B cell (primary cell): ENCODE measurements at places on chromosomes 6 and 20.

- peaks cover 66% of the 10 kb centered on the region for H3K4me1 ChIP-seq
- no peaks in the 10 kb centered on the region for H3K27me3 ChIP-seq
- H3K27ac ChIP-seq = peak overlapping the region; percentile 96
- H3K4me3 ChIP-seq = peak overlapping the region; percentile 58
- DNase-seq = peak; percentile 88
Measured at GRCh38 chr6:12051861-12052368, 39.8 kb downstream of the HIVEP1 start.

DNA sequence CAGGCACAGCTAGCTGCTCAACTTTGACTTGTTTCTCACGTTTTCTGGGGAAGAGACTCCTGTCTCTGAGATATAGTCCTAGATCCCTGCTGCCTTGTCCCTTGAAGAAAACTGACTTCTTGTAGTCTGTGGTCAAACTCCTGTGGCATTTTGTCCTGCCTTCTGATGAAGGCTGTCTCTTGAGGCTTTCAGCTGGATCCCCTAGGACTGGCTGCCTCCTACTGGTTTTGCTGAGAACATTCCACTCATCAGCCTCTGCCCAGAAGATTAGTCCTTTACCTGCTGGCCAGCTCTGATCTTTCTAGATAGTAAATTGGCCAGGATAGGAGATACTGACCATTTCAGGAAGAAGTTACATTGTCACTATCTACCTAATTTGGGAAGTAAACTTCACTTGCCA, 71.9 kb upstream of the CNR1 start:
- H3K36me3 ChIP-seq = no peaks in the 10 kb centered on the region
- H3K27ac ChIP-seq = no peak overlapping the region
- no peak overlapping the region for H3K4me3 ChIP-seq
- H3K4me1 ChIP-seq = peaks cover 4% of the 10 kb centered on the region

DNA sequence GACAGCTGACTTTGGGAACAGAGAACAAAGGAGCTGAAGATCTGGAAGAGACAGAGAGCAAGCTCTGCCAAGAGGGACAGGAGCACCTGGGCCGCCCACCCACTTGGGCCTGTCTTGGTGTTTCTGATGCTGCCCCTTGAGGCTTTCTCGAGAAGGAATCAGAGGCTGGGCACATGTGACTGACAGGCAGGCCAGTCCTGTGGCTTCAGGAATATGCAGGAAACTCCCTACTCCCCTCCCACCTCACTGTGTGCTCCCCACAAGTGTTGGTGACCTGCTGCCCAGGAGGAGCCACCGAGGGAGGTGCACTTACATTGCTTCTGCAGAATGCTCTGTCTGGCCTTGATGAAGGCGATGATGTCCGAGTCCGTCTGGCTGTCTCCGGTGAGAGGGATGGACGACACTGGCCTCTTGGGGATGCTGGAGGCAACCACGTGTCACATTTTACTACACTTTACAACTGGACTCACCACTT, 20.9 kb upstream of the KCNK16 start:
- DNase-seq = no peak
- peaks cover 56% of the 10 kb centered on the region for H3K4me1 ChIP-seq
- no peak overlapping the region for H3K4me3 ChIP-seq
- H3K27me3 ChIP-seq = no peaks in the 10 kb centered on the region
- peak overlapping the region; percentile 79 for H3K27ac ChIP-seq
- H3K36me3 ChIP-seq = no peaks in the 10 kb centered on the region

DNA sequence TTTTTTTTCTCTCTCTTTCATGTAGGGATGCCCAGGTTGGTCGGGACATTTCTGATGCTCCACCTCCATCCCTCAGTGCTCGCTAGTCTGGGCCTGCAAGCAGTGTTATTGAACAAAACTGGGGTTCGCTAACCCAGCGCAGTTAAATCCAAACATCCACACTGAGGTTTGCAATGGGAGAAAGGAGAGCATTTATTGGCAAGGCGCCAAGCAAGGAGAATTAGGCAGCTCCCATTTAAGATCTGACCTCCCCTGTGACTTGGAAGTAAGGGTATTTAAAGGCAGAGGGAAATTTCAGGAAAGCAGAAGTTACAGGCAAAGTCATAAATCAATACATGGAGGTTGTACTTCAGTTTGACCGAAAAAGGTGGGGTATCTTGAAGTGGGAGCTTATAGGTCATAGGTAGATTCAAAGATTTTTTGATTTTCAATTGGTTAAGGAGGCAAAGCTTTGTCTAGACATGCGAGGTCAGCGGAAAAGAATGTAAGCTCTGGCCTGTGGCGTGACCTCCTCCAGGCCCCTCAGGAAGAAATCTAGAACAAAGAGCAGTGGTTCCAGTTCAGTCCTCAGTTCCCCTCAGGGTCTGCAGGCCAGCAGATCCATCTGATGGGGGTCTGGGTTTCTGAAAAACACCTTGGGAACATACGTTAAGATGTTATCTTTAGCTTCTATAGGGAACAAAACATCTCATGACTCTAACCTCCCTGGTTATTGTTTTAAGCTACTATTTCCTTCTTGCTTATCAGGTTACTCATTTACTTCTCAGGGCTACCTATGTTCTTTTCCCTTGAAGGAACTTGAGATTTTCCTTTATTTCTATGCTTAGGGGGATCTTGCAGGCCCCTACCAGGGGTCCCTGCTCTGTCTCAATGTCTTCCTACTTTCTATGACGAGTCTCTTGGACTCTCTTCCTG, 66.0 kb upstream of the KIF16B start:
- no peaks in the 10 kb centered on the region for H3K27me3 ChIP-seq
- DNase-seq = no peak
- no peak overlapping the region for H3K27ac ChIP-seq
- no peaks in the 10 kb centered on the region for H3K4me1 ChIP-seq

DNA sequence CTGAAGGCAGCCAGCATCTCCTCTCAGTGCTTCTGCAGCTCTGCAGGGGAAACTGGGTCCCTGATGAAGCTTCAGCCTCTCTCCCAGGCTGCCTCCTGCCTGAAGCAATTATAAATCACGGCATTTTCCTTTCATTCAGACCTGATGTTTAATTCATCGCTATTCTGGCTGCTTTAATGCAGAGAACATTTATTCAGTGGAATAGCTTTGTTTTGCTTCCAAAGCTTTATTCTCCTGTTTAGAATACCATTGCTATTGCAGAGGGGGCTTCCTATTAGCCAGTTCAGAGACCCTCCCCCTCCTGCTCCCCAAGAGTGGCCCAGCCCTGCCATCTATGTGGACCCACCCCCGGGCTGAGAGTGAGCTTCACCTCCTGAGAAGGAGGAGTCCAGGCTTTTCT, 255.6 kb downstream of the LRFN2 start:
- H3K4me3 ChIP-seq = no peak overlapping the region
- no peaks in the 10 kb centered on the region for H3K27me3 ChIP-seq
- no peaks in the 10 kb centered on the region for H3K36me3 ChIP-seq
- no peaks in the 10 kb centered on the region for H3K4me1 ChIP-seq
- DNase-seq = no peak

GRCh38 chr6:163165922-163166321, 248.6 kb upstream of the QKI start:
- no peak overlapping the region for H3K4me3 ChIP-seq
- no peak for DNase-seq
- no peaks in the 10 kb centered on the region for H3K27me3 ChIP-seq
- H3K36me3 ChIP-seq = no peaks in the 10 kb centered on the region
- no peak overlapping the region for H3K27ac ChIP-seq
- H3K4me1 ChIP-seq = no peaks in the 10 kb centered on the region

- H3K4me3 ChIP-seq = no peak overlapping the region
- no peaks in the 10 kb centered on the region for H3K27me3 ChIP-seq
- no peaks in the 10 kb centered on the region for H3K4me1 ChIP-seq
- H3K27ac ChIP-seq = no peak overlapping the region
- peaks cover 12% of the 10 kb centered on the region for H3K36me3 ChIP-seq
Measured at GRCh38 chr20:5862703-5863039, 87.7 kb downstream of the TRMT6 start.

DNA sequence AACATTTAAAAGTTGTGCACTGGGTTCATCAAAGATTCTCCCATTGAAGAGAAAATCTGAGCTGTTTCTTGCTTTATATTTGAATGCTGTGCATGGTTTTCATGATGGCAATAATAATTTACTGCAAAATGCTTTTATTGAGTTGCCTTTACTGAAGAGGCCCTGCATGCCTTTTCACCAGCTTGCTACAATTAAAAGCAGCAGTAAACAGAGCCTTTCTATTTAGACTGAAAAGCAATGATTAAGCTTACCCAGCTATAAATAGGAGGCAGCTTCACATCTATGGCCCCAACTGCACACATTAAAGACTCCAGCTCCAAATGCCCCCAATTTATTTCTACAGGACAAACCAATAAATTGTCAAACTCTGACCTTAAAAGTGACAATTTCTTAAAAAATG, 70.3 kb downstream of the ANKEF1 start:
- DNase-seq = no peak
- H3K4me1 ChIP-seq = no peaks in the 10 kb centered on the region
- H3K27ac ChIP-seq = no peak overlapping the region
- H3K4me3 ChIP-seq = no peak overlapping the region
- no peaks in the 10 kb centered on the region for H3K27me3 ChIP-seq
- no peaks in the 10 kb centered on the region for H3K36me3 ChIP-seq

- H3K27me3 ChIP-seq = no peaks in the 10 kb centered on the region
- H3K36me3 ChIP-seq = no peaks in the 10 kb centered on the region
- H3K4me3 ChIP-seq = peak overlapping the region; percentile 24
- peaks cover 7% of the 10 kb centered on the region for H3K4me1 ChIP-seq
- H3K27ac ChIP-seq = peak overlapping the region; percentile 59
- no peak for DNase-seq
Measured at GRCh38 chr6:34531580-34532201, 24.4 kb downstream of the SPDEF start.

DNA sequence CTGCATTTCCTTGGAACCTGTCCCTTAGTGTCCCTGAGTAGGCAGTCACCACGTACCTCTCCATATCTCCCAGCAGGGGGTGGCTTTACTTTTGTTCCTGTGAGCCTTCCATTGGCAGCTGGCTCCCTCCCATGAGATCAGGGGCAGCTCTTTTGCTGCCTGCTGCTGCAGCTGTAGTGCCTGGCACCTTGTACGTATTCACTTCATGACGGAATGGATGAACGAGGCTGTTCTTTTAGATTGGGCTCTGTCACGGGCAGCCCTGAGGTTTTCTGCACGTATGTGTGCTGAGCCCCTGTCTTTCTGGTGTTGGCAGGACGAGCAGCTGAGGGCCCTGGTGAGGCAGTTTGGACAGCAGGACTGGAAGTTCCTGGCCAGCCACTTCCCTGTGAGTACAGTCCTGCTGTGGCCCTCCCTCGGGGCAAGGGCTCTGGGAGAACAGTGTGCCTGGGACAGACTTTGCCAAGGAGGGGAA, 14.6 kb downstream of the MYBL2 start:
- H3K27ac ChIP-seq = peak overlapping the region; percentile 99
- H3K36me3 ChIP-seq = no peaks in the 10 kb centered on the region
- H3K27me3 ChIP-seq = no peaks in the 10 kb centered on the region

- peaks cover 6% of the 10 kb centered on the region for H3K36me3 ChIP-seq
- H3K27me3 ChIP-seq = peaks cover 13% of the 10 kb centered on the region
- H3K27ac ChIP-seq = peak within 1 kb of the TSS; percentile 54
- H3K4me3 ChIP-seq = peak within 1 kb of the TSS; percentile 56
- peaks cover 27% of the 10 kb centered on the region for H3K4me1 ChIP-seq
Measured at GRCh38 chr20:51022803-51023616, at the start of gene KCNG1. TSS of gene KCNG1 (minus strand) at chr20:51023107. CDS start at chr20:51010338, 12,769 bp downstream.

GRCh38 chr6:52361414-52361944, 472 bp upstream of the PAQR8 start:
- peaks cover 17% of the 10 kb centered on the region for H3K4me1 ChIP-seq
- H3K4me3 ChIP-seq = peak overlapping the region; percentile 40
- H3K27ac ChIP-seq = peak overlapping the region; percentile 76
- no peaks in the 10 kb centered on the region for H3K27me3 ChIP-seq

DNA sequence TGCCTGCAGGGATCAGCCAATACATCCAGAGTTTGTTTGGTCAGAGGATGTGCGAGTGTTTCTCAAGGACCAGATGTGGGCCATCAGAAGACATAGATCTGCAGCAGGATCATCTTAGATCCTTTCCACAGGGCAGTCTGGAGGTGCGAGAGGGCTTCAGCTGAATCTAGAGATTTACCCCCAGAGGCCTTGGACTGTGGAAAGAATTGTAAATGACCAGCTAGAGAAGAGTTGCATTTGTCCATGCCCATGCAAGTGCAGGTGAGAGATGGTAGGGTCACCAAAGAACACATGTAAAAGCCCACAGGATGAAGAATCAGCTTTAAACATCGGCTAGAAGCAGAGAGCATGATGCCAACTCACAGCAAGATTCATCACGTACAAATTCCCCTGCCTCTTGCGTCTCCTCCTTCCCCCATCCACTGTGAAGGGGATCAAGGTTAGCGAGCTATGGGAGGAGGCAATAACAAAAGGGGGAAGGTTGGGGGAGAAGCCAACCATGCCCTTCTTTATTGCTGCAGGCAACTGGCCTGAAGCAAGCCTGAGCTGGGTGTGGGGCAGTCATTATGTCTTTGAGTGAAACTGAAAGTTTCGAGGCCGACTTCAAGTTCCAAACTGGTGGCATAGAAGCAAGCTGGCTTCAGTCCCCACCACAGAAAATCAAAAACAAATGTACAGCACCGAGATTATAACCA, 83.5 kb downstream of the SCML4 start:
- no peaks in the 10 kb centered on the region for H3K36me3 ChIP-seq
- peak overlapping the region; percentile 65 for H3K27ac ChIP-seq
- H3K4me1 ChIP-seq = peaks cover 23% of the 10 kb centered on the region
- H3K4me3 ChIP-seq = no peak overlapping the region
- no peaks in the 10 kb centered on the region for H3K27me3 ChIP-seq

DNA sequence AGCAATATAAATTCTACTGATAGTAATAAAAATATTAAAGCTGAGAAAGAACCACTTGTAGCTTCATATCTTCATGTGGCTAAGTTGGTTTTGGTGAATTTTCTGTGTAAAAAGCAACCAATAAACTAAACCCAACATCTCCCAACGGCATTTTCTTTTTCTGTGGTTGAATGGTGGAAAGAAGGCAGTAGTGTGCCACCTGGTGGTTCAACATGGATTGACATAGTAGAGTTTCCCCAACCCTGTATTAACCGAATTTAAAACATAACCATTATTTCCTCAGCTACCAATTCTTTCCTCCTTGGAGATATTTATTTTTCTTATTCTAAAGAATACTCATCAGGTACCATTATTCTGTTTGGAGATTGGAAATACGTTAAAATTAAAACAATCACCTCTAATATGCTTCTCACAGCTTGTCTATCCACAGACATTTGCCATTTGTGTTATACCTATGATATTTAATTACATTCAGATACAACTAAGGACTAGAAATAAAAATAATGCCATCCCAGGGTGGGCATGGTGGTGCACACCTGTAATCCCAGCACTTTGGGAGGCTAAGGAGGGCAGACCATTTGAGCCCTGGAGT, 117.1 kb upstream of the EEF1E1 start:
- H3K4me3 ChIP-seq = no peak overlapping the region
- H3K27ac ChIP-seq = no peak overlapping the region
- H3K36me3 ChIP-seq = no peaks in the 10 kb centered on the region
- peaks cover 5% of the 10 kb centered on the region for H3K27me3 ChIP-seq
- no peaks in the 10 kb centered on the region for H3K4me1 ChIP-seq
- DNase-seq = peak; percentile 59

GRCh38 chr6:6614096-6614982, 25.8 kb downstream of the LY86 start:
- H3K36me3 ChIP-seq = no peaks in the 10 kb centered on the region
- no peaks in the 10 kb centered on the region for H3K27me3 ChIP-seq
- H3K4me3 ChIP-seq = no peak overlapping the region
- H3K27ac ChIP-seq = no peak overlapping the region
- peaks cover 62% of the 10 kb centered on the region for H3K4me1 ChIP-seq

- peak; percentile 62 for DNase-seq
- peak overlapping the region; percentile 85 for H3K4me3 ChIP-seq
- H3K27ac ChIP-seq = no peak overlapping the region
- H3K27me3 ChIP-seq = no peaks in the 10 kb centered on the region
- H3K36me3 ChIP-seq = no peaks in the 10 kb centered on the region
- H3K4me1 ChIP-seq = peaks cover 28% of the 10 kb centered on the region
Measured at GRCh38 chr6:135182071-135183001, 1.2 kb downstream of the MYB start.
